ENCODE measurements at places on chromosomes 16 and 17.

DNA sequence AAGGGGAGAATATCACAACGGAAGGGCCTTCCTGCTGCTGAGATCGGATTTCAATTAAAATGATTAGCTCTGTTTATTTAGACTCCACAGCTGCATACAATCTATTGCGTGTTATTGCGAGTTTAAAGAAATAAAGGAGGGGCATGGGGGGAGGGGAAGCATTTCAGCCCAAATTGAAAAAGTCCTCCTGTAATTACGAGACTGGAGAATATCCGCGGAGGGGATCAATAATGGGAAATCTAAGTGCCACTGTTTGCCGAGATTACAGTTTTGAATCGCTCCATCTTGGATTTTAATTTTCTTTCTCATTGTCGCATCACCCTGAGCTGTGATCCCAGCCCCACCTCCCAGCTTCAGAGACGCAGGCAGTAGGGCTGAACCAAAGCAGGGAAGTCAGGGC lies 15.7 kb upstream of the RPL38 start:
- no peak for DNase-seq

GRCh38 chr17:603406-604114 lies 111.1 kb downstream of the VPS53 start:
- no peak for DNase-seq

DNA sequence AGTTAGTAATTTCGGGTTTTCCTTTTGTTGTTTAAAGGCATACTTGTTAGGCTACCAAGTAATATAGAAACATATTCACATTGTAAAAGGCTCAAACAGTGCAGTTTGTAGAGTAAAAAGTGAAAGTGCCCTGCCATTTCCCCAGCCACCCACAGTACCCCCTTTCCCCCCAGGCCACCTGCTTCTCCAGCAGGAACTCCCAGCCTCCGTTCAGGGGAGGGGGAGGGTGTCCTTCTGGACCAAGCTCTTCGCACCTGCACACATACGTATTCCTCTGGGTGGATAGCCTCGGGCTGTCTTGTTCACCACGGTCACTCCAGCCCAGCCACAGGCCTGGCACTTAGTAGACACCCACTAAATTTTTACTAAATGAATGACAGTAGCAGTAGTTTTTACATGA lies 144.5 kb downstream of the CLEC16A start:
- no peak for DNase-seq

- no peak for DNase-seq
Measured at GRCh38 chr17:37737971-37738370, 6.9 kb downstream of the HNF1B start.

- DNase-seq: no peak
Measured at GRCh38 chr17:58918072-58918471, 162.4 kb downstream of the PPM1E start.

DNA sequence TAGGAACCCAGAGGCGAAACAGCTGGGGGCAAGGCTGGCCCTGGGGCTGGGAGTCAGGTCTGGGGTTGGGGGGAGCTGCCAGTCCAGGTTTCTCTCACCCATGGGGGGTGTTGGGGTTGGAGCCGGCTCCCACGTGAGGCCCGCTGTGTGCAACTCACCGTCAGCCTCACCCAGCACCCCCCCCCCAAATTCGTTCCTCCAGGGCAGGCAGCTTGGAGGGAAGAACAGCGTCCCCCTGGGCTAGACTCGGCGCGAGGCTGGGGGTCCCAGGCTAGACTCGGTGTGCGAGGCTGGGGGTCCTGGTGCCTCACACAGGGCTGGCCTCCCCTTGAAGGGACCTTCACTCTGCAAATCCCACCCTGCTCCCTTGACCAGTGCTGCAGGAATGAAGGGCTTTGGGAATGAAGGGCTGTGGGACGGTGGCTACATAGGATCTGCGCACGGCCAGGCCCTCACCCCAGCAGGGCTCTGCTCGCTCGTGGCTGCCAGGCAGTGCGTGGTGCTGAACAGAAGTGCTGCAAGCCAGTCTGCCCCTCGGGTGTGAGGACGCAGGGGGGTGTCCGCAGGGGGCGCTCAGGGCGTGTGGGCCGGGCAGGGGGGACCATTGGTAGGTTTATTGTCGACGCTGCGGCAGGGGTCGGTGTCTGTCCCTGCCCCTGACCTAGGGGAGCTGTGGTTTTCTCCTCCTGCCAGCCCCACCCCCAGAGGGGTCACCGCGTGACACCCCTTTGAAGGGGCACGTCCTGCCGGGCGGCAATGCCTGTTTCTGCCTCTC lies 74.7 kb downstream of the KLHDC4 start:
- DNase-seq: no peak

- DNase-seq: peak; percentile 36
Measured at GRCh38 chr17:36533935-36534839, 481 bp downstream of the MYO19 start.

DNA sequence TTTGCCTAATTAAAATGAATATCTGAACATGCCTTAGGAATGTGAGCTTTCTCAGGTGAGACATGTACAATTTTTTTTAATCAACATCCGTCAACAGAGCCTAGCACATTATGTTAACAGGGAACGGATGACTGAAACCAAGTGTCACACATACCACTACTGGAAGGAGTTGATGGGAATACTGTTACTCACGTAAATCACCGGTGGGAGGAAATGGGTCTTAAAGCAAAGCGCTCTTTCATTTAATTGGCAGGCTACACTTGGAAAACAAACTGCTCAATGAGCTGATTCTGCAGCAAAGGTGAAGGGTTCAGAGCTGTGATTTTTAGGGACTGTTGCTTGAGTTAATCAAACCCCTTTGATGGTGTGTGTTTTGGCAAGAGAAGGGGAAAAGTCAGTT lies 4.8 kb downstream of the CPPED1 start:
- no peak for DNase-seq

DNA sequence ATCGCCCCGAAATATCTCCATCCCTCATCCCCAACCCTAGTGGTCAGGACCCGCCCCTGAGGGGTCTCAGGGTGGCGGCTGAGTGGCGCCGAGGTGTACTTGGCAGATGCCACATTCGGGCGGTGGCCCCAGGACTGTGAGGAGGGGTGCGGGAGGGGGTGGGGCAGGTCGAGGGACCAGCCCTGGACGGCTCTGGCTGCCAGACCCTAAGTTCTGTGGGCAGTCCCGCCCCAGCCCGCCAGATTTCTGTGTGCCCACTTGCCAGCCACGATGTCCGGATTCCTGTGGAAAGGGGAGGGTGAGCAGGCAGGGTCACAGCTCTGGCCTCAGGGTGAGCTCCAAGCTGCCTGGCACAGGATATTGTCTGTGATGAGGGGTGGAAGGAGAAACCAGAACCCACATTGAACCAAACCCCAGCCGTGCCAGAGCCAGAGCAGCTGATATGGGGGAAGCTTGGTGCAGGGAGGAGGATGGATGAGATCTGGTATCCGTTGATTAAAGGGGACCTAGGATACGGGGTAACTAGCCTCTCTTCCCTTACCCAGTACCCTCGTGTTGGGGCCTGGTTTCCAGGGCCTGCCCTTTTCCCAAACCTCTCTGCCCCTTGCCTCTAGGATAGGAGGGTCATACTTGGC lies 1.1 kb upstream of the CHAD start:
- no peak for DNase-seq

DNA sequence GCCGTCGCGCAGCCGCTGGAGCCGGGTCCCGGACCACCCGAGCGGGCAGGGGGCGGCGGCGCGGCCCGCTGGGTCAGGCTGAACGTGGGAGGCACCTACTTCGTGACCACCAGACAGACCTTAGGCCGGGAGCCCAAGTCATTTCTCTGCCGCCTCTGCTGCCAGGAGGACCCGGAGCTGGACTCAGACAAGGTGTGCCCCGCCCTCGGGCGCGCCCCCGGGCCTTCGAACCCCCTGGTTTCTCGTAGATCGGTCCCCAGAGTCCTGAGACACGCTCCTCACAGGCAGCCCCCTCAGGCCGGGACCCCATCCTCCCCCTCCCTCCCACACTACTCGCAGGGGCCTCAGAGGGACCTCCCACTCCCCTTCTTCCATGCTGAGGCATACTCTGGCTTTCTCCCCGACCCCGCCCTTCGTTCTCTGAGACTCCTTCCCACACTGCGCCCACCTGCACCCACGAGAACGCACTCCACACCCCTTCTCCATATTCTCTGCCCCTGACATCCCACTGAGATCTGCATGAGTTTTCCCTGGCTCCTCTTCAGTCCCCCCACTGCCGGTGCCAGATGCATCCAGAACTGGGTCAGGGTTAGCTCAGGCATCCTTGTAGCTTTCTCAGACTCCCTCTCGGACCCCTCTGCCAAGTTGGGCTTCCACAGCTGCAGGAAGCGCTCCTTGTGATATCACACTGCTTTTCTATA lies 523 bp downstream of the KCTD2 start:
- no peak for DNase-seq

DNA sequence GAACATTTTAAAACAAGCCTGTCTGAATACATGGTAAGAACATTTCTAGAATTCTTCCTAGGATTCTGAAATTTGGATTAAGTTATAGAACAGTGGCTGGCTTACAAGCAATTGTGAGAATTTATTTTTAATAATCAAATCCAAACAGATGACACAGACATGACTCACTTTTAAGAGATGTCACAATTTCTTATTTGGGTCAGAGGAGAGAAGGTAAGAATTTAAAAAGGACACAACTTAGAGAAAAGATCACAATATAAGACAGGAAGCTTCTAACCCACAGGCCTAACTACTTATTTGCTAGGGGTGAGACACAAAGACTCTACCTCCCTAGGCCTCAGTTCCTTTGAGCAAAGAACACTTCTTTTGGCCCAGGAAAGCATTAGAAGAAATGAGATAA lies 32.7 kb downstream of the ZZEF1 start:
- DNase-seq: no peak
